NCI-H1105 treated with DMSO at 0.1 percent for 48 hours (cell line): ENCODE measurements at places on chromosomes 11 and 22.
A peak's percentile ranks its signal among the peaks of the same experiment; 100 is the strongest.

DNA sequence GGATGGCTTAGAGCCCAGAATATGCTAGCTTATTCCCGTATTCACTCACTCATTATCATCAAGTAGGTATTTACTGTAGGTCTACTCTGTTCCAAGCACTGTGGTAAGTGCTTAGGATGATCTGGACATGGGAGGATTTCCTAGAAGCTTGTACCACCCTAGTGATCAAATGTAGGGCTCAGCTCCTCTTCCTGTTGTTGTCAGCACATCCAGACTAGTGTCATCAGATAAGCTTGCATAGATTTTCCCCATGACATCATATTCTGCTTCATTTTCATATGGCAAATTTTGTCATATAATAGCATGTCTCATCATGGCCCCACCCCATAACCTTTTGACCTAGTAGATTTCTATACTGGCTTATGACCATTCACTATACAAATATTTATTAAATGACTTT lies 19.3 kb upstream of the NUCB2 start:
- no peak for DNase-seq

DNA sequence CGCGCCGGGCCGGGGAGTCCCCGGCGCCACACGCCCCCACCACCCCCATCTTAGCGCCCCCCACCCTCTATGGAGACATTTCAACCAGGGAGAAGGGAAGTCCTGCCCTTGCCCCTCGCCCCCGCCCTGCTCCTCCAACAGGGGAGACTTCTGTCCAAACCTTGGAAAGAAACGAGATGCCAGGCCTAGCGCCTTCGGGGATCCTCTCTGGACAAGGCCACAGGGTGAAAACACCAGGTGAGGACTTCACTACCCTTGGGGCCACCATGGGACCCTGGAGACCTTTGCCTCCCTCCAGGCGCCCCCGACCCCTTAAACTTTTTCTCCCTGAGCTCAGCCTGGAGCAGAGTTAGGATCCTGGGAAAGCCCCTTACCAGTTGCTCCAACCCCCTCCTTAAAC lies 11.6 kb upstream of the NPAS4 start:
- no peak for DNase-seq

- DNase-seq = no peak
Measured at GRCh38 chr11:2265854-2266585, 4.4 kb downstream of the ASCL2 start.

- no peak for DNase-seq
Measured at GRCh38 chr11:109902764-109903433, 190.3 kb upstream of the ZC3H12C start.

DNA sequence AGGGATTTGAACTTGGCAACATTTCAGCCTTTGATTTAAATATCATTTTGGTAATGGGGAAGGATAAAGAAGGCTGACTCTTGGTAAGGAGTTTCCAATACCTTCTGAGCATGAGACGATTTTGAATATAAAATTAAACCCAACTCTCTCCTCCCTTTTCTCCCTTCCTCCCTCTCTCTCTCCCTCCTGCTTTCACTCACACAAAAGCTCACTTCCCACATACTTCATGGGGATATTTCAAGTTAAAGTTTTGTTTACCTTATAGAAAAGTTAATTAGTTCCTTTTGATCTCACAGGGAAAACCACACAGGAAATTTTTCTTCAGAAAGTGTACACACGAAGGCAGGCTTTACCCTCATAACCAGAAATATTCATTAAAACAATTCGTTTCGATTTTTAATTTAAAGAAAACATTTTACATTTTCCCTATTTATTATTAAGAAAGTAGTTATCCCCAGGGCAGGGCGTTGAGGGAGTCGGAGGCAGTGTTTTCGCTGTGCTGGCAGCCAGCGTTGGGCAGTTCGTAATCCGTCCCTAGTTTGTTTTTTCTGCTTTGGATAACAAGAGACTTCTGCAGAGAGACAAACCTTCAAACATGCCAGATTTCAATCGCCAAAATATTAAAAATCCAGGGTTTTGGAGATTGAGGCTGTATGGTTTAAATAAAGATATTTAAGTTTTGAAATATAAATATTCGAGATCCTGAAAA lies 25.3 kb upstream of the ALX4 start:
- DNase-seq = no peak

GRCh38 chr11:119190531-119190930 lies 5.3 kb downstream of the NHERF4 start:
- DNase-seq = no peak

GRCh38 chr11:77120571-77120970 lies 7.5 kb upstream of the MYO7A start:
- DNase-seq = no peak

DNA sequence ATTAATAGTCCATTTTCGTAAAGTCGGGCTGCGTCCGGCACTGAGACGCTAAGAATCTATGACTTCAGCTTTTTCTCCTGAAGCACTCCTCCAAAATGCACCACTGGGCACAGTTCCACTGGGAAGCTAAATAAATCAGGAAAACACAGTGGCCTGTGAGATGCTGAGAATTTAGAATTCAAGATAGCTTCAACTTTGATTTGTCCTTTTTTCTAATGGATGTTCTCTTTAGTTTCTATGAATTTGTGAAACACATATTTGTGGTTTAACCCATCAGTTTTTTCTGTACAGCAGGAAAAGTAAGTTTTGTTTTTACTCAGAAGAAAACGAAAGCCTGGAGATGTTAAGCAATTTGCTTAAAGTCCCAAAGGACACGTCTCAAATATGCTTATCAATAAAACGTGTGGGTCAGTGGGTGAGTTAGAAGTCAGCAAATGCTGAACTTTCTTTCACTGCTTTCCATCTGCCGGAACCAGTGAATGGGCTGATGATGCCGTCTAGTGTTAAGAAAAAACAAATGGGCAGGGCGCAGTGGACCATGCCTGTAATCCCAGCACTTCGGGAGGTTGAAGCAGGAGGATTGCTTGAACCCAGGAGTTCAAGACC lies 40.7 kb upstream of the CLMP start:
- DNase-seq = no peak

DNA sequence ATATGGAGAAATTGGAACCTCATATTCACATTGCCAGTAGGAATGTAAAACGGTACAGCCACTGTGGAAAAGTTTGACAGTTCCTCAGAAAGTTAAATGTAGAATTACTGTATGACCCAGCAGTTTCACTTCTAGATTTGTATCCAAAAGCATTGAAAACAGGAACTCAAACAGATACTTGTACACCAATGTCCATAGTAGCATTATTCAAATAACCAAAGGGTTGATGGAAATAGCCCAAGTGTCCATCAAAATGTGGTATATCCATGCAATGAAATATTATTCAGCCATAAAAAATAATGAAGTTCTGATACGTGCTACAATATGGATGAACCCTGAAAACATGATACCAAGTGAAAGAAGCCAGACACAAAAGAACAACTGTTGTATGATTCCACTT lies 17.8 kb downstream of the PRRG4 start:
- DNase-seq = no peak

DNA sequence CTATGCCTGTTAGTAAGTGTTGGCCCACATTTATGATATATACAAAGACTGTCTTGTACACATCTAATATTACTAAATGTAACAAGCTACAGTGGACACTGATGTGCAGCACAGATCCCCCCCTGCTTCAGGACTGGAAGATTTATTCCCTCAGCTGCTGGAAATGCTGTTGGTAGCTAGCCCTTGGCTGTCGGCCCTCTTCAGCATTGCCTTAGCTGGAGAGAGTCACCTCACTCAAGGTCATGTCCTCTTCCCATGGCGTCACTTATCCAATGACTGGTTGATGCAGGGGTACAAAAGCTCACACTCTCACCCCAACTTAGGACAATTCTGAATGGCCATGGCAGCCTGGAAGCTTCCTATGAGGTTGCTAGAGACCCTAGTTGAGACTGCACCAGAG lies 312.7 kb downstream of the SOX6 start:
- DNase-seq = no peak

- no peak for DNase-seq
Measured at GRCh38 chr22:27086080-27087044, 429.0 kb downstream of the MIAT start.

- DNase-seq = no peak
Measured at GRCh38 chr22:29000641-29001040, 61.0 kb downstream of the C22orf31 start.

- DNase-seq = peak; percentile 9
Measured at GRCh38 chr11:72812967-72813739, 1.1 kb upstream of the ATG16L2 start.

- no peak for DNase-seq
Measured at GRCh38 chr11:2587976-2588748, 111.6 kb downstream of the KCNQ1OT1 start.

- DNase-seq = no peak
Measured at GRCh38 chr11:85029964-85030363, 597.2 kb downstream of the DLG2 start.

DNA sequence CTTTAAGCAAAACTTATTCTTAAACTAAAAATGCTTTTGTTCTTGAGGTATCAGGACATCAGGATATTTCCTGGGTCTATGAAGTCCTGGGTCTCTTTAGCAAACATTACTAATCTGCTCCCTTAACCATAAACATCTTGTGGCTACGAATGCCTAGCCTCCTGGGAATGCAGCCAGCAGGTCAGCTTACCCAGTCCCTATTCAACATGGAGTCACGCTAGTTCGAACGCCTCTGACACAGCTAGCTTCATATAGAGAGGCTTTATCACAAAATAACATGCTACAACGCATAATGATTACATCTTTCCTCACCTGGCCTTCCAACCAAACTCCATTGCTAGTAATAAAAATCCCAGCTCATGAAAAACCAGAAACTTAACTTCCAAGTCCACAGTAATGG lies 17.5 kb upstream of the FIBIN start:
- no peak for DNase-seq

DNA sequence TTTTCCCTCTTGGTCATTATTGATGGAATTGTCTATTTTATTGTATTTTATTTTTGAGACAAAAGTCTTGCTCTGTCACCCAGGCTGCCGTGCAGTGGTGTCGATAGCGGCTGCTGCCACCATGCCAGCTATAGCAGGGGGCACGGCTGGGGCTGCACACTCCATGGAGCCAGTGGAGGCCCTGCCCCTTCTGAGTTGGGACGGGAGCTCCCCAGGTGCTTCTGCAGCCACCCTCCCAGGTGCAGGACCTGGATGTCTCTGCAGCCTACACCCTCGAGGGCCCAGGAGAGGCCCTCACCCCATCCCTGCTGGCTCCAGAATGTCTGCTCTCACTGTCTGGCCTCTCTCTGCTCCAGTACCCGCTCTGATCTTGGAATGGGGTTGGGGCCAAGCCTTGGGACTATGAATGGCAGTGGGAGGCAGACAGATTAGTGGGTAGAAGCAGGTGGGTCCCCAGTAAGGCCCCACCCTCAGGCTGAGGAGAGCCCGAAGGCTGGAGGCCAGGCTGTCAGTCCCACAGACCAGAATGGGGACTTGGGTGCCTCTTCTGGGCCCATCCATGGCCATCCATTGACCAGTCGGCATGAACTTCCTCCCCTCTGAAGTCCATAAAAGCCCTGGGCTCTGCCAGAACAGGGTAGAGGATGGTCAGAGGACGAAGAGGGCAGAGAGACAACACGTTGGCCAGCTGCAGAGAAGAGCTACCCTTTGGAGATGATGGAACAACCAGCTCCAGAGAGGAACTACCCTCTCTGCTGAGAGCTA lies 49.6 kb upstream of the ATXN10 start:
- DNase-seq = no peak

DNA sequence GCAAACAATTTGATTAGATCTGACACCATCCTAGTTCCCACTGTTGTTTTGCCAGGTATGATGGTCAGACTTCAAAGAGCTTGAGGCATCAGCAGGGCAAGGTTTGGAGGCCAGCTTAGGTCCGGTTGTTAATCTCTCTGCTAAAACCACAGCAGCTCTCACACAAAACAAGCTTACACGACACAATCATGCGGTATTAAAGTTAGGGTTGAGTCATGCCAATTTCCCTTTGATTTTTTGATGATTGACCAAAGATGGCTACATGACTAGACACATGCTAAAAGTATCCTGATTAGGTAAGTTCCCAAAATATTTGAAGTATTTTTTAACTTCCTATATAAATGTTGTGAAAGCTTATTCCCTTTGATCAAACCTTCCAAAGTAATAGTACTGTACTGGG lies 145.9 kb downstream of the ELP4 start:
- no peak for DNase-seq

GRCh38 chr22:46045459-46046298 lies 68.7 kb upstream of the WNT7B start:
- DNase-seq = no peak

DNA sequence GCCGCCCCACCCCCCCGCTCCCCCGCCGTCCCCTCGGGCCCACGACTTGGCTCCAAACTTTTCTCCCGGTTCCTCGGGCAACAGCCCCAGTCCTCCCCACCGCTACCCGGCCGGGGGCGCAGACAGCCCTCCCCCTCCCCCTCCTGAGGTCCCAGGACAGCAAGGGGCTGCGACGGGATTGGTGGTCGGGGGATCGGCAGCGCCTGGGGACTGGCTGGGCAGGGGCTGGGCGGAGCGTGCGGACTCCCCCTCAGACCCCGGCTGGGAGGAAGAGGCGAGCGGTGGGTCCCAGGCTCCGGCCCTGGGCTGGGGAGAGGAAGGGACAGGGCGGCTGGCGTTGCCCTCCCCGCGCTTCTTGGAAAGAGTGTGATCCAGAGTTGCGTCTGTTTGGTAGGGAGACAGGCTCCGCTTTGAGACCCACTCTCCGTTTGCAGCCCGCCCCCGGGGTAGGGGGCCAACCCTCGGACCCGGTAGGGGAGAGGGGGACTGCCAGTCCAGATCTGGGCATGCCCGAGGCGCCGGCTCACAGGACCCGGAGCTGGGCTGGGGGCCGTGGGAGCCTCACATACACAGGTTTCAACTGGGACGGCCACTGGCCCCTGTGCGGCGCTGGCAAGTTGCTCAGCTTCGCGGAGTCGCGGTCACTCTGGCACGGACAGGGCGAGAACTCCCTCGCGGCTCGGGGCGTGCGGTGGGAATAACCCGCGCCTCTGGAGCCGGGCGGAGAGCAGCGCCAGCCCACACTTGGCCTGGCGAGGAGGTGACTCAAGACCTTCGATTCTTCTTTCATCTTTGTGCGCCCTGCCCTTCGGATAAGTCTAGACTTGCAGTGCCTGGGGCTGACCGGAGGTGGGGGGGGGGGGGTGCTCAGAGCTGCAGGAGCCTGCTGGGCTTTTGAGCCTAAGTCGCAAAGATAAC lies 999 bp downstream of the TSKU start:
- DNase-seq = peak; percentile 26

DNA sequence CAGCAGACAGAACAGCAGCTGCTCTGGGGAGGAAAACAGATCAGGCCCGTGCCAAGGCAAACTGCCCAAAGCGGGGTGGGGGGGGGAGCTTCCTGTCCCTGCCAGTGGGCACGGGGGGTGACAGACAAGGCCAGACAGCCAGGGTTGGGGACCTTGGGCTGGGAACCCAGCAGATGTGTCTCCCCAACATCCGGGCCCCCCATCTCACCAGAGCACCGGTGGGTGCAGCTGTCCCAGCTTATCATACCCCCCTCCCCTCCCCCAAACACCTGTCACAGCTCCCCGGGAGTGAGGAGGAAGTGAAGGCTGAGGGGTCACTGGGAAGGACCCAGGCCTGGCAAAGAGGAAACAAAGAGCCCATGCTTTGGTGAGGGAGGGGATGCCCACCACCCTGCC lies 1.3 kb downstream of the PPP1R14B start:
- no peak for DNase-seq

- DNase-seq = no peak
Measured at GRCh38 chr11:17385926-17386325, 2.5 kb downstream of the KCNJ11 start.
